ENCODE measurements at places on chromosomes 2 and 18. TPM values are rescaled to one million over a fixed set of nuclear protein-coding genes. Genes with fewer than 3 reads are reported as not detected.

Gene DOK6
- 2.3 TPM for total RNA-seq

Gene CIB4
- total RNA-seq: not detected

Gene TUBA4A
- total RNA-seq: 12.1 TPM

Gene LHCGR
- not detected for total RNA-seq

Gene HOXD13
- total RNA-seq: not detected

Gene ASIC4
- not detected for total RNA-seq

Gene DYTN
- not detected for total RNA-seq

Gene GAREM1
- 0.25 TPM for total RNA-seq

Gene SPP2
- not detected for total RNA-seq

Gene MATN3
- total RNA-seq: 1.0 TPM

Gene CCDC148
- total RNA-seq: 0.13 TPM

Gene POU3F3
- not detected for total RNA-seq

Gene CD28
- under 0.01 TPM for total RNA-seq

Gene DYSF
- total RNA-seq: 47.2 TPM
